ENCODE measurements at places on chromosomes 7 and 10. TPM values are rescaled to one million over a fixed set of nuclear protein-coding genes. Genes with fewer than 3 reads are reported as not detected.

GRCh38 chr7:36723951-36724664, at the start of gene AOAH:
AOAH (minus strand) TSS chr7:36724494; CDS start chr7:36724148, 346 bp downstream.
- ATAC-seq: peak; percentile 65

DNA sequence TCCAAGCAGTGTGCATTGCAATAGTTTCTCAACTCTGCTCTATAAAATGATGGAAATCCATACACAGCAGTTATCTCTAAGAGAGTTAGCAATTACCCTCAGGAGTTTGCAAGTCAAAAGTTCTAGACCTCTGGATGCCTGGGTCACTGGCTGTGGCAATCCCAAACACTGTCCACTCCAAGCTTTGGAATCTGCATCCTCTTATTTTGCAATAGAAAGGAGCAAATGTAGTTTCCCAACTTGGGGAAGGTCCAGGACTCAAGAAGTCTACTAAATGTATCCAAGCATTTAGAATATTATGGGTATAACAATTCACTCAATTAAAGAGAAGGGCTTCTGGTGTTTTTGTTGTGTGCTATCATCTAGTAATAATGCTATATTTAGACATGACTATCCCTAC, 131.3 kb upstream of the NRP1 start:
- no peak for ATAC-seq

- ATAC-seq: no peak
These were observed 737.1 kb downstream of the INHBA start for GRCh38 chr7:40965774-40966173.

- ATAC-seq: no peak
These were observed 714 bp upstream of the CASP2 start for GRCh38 chr7:143287339-143287934.

GRCh38 chr7:136585954-136586670, 282.3 kb upstream of the CHRM2 start:
- ATAC-seq: no peak

The ZNF485 gene
- 2.5 TPM for total RNA-seq

Measured in esophagus mucosa (tissue), 1 donor.